ENCODE measurements at places on chromosomes 11 and 22. TPM values are rescaled to one million over a fixed set of nuclear protein-coding genes. Genes with fewer than 3 reads are reported as not detected.

DNA sequence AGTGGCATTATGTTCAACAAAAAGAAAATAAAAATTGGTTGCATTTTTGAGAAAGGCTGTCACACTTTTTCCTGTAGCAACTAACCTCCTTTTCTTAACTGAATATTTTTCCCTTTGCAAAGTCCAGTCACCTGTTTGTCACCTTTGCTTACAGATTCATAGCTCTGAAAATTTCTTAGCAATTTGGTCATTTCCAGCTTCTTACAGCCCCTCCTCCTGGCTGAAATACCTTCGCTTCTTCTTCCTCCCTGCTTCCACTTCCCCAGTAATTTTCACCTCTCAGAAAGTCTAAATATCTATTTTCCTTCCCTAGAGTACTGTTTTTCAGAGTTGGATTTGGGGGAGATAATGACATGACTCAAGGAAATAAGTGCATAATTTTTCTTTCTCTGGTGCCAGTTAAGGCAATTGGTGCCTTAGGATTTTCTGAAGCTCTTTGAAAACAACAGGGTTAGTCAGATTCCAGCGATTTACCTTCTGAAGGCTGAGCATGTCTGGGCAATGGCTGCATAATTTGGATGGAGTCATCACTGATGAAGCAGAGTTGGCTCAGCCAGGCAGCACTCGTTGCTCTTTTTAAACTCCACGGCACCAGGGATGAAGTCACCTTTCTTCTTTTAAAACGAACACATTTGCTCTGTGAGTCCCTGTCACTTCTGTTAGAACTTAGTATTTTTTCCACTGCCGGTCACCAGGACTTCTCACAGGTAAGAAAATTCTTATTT, 62.1 kb upstream of the AMOTL1 start:
- DNase-seq: no peak

DNA sequence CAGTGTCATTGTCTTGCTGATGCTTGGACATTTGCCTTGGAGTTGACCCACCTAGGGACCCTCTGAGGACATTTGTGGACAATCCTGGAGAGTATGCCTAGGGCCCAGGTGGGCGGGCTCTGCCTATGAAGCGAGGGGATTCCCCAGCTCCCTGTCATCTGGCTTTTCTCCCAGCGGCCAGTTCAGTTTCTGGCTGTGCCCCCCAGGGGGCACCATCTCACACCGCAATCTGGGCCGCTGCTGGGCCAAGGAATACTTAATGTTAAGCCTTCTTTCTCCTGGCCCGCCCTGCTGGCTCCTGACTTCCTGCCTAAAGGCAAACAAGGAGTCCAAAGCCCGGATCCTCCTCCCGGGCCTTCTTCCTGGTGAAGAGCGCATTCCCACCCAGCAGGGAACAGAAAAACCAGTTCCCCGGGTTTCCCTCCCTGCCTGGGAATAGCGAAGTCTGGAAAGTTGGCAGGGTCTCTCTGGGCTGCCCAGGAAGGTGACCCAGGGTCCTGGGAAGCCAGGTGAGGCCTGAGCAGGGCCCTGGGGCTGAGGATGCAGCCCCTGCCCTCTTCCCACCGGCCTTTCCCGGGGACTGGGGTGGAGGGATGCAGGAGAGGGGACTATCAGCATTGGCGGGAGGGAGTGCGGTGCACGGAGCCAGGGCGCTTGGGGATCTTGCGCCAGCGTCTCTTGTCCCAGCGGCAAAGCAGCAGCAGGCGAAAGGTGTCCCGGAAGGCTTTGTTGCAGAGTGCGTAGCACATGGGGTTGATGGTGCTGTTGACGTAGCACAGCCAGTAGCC, 11.9 kb downstream of the CHRM1 start:
- DNase-seq: peak; percentile 84

DNA sequence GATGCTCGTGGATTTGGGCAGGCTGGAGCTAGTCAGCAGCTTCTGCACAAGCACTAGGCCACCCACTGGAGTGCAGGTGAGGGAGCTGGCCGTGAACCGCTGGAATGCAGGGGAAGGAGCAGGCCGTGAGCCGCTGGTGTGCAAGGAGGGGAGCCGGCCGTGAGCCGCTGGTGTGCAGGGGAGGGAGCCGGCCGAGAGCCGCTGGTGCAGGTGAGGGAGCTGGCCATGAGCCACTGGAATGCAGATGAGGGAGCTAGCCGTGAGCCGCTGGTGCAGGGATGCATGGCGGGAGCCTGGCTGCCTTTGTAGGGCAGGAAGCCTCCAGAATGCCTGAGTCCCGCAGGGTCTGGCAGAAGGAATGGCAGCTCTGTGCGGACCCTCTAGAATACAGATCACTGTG, 4220.0 kb upstream of the OR11H1 start:
- DNase-seq: no peak

DNA sequence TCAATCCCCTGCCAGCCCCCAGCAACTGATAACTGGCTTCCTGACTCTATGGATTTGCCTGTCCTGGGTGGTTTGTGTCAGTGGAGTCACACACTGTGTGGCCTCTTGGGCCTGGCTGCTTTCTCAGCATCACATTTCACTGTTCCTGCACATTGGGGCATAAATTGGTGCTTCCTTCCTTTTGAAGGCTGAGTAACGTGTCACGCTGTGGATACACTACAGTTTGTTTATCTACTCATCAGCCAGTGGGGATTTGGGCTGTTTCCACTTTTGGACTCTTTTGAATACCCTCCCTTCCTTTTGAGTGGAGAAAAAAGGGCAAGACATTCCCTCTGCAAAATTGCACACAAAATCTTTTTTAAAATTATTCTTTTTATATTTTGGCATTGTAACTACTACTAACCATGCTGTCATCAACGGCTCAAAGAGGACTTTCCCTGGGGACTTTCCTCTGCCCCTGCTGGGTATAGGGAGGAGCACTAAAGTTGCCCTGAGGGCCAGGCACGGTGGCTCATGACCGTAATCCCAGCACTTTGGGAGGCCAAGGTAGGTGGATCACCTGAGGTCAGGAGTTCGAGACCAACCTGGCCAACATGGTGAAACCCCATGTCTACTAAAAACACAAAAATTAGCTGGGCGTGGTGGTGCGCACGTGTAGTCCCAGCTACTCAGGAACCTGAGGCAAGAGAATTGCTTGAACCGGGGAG, 7.8 kb upstream of the CELSR1 start:
- no peak for DNase-seq

DNA sequence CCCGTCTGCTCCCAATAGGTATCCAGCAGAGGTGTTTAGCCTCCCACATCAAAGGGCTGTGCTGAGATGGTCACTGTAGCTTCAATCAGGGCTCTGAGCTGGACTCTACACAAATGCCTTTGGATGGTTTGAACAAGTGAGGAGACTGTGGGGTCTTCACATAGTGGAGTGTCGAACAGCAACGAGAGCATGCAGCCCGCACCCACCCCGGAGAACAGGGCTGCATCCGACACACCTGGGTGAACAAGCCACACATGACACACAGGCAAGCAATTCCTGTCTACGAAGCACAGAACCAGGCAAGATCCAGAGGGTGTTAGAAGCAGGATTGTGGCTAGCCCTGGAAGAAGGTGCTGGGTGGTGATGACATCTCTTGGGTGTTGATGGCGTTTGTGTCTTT, 58.0 kb upstream of the FGF3 start:
- no peak for DNase-seq

- DNase-seq: no peak
Observed at GRCh38 chr11:65574811-65575567, 864 bp upstream of the EHBP1L1 start.

SLC22A9 gene
- not detected for total RNA-seq

SLC16A8 gene
- total RNA-seq: not detected

NLRX1 gene
- 12.3 TPM for total RNA-seq

Data from endothelial cell (in vitro differentiated cells).